ENCODE measurements at places on chromosomes 3 and 15. TPM values are rescaled to one million over a fixed set of nuclear protein-coding genes. Genes with fewer than 3 reads are reported as not detected.
A peak's percentile ranks its signal among the peaks of the same experiment; 100 is the strongest.

GRCh38 chr3:42660131-42660715 is 6.7 kb downstream of the ZBTB47 start:
- no peak for DNase-seq

GRCh38 chr3:108099244-108099643 is 8.4 kb upstream of the CD47 start:
- no peak for DNase-seq

DNA sequence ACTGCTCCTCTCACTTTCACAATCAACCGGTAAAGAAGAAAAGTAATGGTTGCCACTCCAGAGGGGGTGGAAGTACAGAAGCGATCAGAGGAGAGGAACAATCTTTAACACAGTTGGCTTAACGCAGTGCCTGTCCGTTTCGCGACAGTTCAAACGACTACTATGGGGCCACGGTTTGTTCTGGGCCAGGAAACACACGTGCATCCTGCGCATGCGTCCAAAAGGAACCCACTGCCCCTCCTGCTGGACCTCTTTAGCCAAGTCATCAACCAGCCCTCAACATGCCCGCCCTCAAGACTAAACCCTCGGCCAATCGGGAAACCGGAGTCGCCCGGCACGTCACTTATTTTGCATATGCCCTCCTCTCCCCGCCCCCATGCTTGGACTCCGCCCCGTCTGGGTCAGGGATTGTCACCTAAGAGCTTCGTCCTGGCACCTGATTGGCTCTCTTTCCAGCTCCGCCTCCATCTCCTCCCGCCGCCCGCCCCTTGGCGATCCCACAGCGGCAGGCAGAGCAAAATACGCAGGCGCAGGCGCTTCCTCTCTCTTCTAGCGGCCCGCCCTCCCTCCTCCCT is 345 bp upstream of the CDV3 start:
- DNase-seq, result peak; percentile 100

MPI gene
- total RNA-seq, result 53.1 TPM

TMEM207 gene
- not detected for total RNA-seq

GOLGA8F gene
- total RNA-seq, result not detected

Measured in activated T-cell treated with anti-CD3 and anti-CD28 coated beads, Interleukin-2, amount 50 U/mL, for 4 hours (primary cell).